NCI-H748 treated with DMSO at 0.1 percent for 48 hours (cell line): ENCODE measurements at places on chromosomes 6 and 20.

DNA sequence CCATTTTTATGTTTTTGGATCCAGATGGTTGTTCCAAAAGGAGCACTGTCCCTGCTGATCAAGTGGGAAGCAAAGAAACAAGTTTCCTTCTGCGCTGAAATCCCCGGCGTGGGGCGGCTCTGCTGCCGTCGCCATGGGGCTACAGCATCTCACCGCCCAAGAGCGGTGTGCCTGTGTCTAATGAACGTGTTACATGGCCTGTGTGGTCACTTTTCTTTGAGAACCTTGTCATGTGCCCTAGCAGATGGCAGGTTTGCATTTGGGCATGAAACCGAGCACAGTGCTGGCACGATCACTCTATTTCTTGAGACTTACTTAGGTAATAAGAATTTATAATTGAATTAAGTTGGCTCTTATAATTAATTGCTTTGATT is 51.9 kb downstream of the ZDHHC14 start:
- no peak for DNase-seq

DNA sequence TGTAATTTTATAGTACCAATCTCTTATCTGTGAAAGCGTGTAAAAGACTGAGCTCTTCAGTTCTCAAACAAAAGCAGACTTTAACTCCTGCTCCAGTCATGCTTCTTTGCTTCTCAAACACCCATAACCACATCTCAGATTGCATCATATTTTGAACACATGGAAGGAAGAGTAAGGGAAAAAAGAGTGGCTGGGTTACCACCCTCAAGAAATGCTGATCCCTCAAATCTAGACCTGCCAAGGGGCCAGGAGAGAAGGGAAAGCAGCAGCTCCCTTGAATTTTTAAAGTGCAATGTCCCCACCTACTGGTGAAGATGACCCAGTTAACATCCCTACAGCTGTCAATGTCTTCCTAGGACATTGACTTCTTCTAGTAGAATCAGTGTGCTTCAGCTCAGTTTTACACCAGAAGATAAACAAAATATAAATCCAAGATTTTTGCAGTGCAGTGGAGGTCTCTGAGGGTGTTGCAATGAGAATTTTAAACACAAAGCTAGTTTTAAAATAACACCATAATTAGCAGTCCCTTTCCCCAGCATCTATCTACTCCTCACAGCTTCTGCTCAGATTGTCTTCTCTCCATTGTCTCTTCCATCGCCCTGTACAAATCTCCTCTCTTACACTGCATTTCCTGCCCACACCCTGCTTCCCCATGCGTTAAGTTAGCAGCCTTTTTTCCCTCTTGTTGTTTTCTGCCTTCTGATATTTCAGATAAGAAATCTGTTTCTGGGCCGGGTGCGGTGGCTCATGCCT is 22.6 kb upstream of the HLA-DQB2 start:
- DNase-seq, result peak; percentile 49

DNA sequence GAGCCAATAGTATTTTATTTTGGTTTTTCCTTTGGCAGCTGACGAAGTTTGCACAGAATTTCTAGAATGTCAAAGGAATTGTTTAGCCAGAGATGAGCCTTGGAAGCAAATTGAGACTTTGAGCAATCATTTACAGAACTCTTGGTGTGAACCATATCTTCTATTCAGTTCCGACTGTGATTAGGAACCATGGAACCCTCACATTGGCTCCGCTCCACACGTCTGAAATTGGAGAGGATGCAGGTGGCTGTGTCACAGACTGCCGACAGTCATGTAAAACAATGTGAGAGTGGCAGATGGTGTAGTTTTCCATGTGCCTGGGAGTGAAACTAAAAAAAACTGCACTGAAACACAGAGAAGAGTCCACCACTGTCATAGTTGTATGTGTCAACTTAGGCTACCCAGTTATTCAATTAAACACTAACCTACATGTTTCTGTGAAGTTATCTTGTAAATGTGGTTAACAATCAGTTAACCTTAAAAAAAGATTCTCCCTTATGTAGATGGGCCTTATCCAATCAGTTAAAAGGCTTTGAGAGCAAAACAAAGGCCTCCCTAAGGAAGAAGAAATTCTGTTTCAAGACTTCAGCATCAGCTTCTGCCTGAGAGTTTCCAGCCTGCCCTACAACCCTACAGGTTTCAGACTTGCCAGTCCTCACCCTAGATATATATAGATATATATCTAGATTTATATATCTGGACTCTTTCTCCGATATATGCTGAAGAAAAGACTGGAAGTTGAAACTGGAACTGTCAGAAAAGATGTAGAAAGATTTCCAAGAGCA is 3.3 kb upstream of the HMGN4 start:
- DNase-seq, result no peak

GRCh38 chr20:15240801-15241200 is 903.4 kb upstream of the FLRT3 start:
- DNase-seq, result no peak

GRCh38 chr6:17984812-17985670 is 2.4 kb downstream of the KIF13A start:
- no peak for DNase-seq

GRCh38 chr20:50728981-50729874 is 2.2 kb upstream of the PARD6B start:
- DNase-seq, result no peak

DNA sequence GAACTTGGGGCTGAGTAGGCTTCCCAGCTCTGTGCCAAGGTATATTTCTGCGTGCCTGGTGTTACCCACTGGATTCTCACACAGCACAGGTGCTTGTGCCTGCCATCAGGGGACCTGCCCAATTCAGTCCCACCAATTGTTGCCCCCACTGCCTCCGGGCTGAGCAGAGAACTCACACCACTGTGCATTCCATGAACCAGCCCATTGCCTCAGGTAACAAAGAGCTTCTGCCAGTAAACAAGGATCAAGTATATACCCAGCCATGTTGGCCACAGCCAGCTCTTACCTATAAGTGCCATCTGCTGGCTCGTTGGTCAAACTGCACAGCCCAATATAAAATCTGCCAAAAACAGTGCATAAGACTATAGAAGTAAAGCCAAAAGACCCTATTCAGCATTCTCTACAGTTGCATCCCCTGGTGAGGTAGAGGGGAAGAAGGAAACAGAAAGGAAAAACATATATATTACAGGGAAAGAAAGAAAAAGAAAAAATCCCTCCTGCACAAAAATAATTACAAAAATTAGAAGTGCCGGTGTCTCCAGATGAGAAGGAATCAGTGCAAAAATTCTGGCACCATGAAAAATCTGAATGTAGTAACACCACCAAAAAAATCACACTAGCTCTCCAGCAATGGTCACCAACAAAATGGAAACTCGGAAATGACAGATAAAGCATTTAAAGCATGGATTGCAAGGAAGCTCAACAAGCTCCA is 241.4 kb downstream of the IBTK start:
- DNase-seq, result peak; percentile 58

DNA sequence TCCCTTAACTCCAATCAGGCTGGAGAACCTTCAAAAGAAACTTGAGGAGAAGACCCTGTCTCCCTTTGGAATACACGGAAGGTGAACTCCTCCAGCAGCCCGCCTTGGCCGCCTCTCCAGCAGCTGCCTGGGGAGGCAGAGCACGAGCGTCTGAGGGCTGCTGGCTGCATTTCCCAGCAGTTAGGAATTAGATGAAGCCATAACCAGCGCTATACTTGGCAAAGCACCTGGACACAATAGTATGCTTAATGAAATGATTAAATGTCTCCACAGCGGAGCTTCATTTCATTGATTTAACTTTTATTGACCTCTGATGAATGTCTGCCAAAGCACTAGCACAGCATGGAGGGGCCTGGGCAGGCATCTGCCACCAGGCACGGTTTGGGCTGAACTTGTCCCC is 73.5 kb downstream of the TMEM242 start:
- DNase-seq, result no peak

- DNase-seq, result no peak
Observed at GRCh38 chr20:10047427-10047826, 12.6 kb downstream of the ANKEF1 start.

- DNase-seq, result no peak
Observed at GRCh38 chr6:158649289-158650143, at the start of gene SYTL3. Gene SYTL3 (plus strand): TSS chr6:158650054. CDS start chr6:158663269, 13,215 bp downstream.

DNA sequence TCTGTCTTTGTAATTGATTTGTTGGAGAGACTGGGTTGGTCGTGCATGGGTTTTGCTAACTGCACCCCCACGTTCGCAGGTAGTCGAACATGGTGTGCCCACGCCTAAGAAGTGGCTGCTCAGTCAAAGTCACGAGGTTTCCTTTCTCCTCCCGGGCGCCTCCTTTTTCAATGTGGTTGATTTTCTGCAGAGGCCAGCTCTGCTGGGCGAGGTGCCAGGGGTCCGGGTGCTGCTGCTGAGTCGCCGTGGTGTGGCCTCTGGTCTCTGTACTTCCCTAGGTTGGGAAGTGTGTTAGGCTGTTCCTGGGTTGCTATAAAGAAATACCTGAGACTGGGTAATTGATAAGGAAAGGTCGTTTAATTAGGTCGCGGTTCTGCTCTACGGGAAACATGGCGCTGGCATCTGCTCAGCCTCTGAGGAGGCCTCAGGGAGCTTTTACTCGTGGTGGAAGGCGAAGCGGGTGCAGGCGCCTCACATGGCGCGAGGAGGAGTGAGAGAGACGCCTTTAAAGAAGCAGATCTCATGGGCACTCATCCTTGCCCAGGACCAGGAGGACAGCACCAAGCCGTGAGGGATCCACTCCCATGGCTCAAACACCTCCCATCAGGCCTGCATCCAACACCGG is 14.1 kb downstream of the OSBPL2 start:
- no peak for DNase-seq

GRCh38 chr6:67252663-67253062 is 1382.4 kb upstream of the ADGRB3 start:
- DNase-seq, result no peak

DNA sequence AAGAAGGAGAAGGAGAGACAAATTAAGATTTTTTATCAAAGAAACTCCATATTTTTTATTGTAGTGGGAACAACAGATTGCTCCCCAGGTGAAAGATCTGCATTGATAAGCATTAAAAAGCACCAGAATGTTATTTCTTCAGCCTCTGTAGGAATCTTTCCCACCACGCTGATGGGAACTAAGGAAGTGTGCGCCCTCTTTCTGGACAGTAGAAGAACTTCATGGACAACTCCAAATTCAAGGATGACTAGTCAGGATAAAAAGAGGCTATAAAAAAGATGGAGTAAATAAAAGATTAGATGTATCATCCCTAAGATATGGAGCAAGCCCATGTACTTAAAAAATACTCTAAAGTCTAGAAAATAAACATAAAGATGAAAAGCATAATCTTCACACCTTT is 45.8 kb upstream of the PAK5 start:
- DNase-seq, result peak; percentile 33

DNA sequence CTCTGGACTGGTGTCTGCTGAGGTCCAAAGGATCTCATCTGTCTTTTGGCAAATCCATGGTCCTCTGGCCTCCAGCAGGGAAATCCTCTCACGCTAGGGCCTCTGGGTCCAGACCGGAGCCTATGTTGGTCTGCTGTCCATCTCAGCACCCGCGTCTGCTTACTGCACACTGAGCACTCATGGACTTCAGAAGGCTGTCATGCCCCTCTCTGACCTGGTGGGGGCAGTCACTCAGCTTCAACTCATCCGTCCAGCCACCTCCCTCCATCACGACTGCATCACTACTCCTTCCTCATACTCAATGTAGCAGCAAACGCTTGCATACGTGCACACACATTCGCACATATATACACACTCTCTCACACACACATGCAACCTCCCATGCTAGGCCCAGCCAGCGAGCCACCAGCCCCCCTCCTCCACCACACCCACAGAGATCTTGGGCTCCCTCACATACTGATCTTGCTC is 33.3 kb downstream of the GABRR2 start:
- DNase-seq, result no peak

DNA sequence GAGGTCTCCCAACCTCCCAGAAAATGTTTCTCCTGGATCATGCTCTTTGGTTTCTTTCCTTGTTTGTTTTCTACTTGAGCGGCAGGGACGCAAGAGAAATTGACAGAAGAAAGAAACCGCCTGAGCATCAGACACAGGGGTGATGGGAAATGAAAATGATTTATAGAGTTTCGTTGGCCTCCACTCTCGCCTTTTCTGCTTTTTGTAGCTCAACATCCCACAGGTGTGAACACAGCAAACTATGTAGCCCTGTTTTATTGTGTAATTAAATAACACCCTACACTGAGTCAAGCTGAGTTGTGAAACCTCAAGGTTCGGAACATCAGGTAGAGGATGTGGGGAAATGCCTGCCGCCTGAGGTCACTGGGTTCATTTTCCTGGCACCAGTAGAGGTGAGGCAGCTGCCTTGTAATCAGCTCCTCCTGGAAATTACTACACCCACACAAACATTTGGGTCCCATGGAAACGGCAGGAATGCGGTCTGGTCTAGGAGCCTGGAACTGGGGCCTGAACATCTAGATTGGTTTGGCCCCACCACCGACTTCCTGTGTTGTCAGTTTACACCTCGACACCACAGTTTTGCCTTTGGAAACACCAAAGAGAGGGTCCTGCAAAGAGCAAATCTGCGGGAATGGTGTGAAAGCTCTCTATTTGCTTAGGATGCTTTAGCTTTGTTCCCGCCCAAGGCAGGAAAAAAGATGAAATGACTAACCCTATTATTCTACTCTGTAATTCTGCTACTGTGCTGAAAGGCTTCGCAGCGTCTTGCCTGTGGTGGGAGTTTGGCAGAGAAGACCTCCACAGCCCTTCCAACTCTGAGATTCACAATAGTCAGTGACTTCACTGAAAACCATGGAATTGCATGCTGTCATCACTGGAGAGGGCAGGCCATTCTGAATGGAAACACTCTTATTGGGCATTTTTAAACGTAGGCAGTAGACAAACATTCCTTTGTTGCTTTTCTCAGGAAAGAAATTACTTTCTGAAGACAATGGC is 53.0 kb downstream of the ADAT2 start:
- peak; percentile 8 for DNase-seq

- DNase-seq, result no peak
Observed at GRCh38 chr6:129340983-129341382, 369.0 kb downstream of the ARHGAP18 start.

DNA sequence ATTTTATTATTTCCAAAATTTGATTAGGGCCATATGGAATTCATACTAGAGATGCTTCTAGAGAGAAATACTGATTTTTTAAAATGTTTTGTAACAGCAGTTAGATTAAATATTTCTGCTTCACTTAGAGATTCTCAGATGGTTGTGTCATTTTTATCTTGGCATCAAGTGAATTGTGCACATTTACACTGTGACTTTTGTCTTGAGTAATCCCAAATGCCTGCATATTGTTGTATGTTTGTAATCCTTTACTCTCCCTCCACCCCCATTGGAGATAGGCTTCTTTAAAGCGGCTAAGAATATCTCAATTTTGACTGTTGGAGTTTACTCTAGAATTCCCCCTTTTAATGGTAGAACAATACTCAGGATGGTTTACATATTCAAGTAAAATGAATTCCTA is 19.0 kb downstream of the STX16 start:
- DNase-seq, result no peak
